ENCODE measurements at places on chromosomes 11 and 22.

DNA sequence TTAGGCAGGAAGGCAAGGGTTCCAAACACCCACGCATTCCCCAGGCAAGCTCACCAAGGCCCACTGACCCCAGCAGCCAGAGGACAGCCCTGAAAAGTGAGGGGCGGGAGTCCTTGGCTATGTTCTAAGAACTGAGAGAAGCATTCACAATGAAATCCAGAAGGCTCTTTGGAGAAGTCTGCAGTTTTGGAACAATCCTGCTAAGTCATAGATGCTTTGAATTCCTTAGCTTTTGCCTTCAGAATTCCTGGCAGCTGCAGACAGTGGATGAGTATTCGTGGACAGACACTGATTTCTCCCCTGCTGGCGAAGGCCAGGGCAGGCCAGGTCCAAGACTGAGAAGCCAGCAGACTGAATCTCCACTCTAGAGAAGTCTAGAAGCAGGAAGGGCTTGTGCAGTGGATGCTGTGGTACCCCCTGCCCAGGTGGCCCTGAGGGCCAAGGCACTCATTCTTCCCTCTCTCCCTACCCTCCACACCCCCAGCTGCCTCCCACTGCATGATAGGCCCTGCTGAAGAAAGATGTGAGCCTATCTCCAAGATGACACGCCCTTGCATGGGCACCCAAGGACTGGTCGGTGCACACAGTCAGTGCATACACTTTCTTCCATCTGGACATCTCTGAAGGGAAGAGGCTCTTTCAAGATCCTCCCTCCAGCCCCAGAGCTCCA, 133.2 kb upstream of the TEAD1 start:
- DNase-seq: no peak

GRCh38 chr11:114180301-114181055, 115.7 kb upstream of the NNMT start:
- DNase-seq: peak; percentile 21

GRCh38 chr22:21865041-21865440, 2.4 kb downstream of the MAPK1 start:
- DNase-seq: peak; percentile 14

DNA sequence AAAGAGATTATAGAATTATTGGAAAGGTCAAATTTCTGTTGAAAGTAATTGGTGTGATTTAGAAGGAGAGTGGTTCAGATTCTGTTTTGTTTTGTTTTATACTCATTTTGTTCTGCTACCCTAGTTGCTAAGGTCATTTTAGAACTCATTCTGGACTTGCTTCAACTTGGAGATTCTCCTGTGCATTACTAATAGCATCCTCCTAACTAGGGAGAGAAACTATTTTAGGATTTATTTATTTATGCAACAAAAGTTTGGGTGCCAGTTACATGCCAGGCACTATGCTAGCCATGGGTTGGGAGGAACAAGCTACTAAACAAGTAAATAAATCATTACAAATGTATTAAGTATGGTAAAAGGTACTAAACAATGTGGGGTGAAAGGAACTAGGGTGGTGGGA, 84.0 kb downstream of the YAP1 start:
- DNase-seq: no peak

DNA sequence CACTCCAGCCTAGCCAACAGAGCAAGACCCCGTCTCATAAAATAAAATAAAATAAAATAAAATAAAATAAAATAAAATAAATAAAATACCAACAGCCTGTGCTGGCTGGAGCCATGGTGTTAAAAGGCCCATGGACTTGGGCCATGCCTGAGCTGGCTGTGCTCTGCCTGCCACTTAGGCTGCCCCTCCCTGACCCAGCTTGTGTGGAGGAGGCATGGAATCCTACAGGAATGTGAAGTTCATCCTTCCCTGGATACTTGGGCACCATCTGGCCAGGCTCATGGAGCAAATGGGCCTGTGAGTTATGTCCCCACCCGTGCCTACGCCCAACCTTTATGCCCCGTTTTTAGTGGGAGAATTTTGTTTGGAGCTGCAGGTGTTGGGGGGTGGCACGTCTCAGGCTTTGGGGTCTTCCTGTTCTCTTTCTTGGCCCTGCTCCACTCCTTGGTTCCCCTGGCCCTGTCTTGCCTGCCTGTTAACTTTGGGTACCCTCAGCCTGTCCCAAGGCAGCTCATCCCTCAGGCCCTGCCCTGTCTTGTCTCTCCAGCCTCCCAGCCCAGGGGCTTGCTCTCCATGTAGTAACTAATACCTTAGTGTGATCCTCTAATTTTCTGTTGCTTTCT, 51.3 kb downstream of the BCR start:
- DNase-seq: no peak

DNA sequence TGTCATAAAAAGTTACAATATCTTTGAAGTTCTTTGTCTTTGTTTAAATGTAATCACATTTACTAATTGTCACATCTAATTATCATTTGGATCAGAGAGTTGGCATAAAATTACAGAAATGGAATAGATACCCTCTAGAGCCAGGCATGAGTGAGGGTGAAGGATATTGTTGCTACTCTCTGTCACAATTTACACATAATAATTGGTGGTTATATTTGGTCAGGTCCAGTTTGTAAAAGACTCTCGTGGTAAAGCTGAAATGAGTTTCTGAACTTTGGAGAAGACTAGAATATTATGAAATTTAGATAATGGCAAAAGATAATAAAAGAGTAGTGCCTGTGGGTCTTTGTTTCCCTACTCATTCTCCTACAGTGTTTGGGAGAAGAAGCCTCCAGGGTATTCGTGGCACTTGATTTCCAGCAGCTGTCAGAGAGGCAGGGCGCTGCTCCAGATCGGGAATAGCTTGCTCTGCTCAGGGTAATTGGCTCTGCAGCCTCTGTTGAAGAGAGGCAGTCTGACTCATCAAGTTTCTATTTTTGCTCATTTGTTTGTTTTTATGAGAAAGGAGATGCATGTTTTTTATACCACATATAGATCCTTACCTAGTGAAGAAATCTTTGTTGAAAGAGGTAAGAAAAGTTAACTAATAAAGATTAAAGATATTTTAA, 349.9 kb downstream of the CNTN5 start:
- no peak for DNase-seq

DNA sequence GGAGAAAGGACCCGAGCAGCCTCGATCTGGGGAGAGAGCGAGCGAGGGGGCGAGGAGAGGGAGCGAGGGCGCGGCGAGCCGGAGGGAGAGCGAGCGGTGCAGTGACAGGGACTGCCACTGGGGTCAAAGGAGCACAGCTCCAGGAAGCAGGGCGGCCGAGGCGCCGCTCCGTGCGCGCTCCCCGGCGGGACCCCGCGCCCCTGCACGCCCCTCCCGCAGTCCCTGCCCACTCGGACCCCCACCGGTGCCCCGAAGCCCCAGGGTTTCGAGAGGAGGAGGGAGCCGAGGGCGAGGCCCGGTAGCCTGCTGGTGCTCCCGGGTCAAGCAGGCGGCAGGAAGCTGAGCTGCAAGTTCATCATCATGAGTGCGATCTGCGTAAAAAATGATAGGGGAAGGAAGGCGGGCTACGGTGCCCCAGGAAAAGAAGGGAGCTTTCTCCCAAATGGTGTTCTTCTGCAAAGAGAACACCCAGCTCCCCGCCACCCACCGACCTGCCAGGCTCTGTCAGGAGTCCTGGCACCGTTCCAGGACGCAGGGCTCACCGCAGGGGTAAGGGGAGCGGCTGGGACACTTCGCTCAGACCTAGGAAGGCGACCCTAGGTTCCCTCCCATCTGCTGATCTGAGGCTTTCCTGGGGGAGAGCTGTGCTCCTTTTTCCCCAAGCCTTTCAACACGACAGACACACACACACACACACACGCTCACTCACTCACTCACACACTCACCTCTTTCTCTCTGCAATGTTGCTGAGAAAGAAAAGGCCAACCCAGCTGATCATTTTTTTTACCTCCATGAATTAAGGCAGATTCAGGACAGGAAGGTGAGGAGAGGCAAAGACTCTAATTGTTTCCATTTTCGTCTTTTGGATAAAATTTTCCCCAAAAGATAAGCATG, at the start of gene MPPED2:
MPPED2 (minus strand) TSS at position 103 of the 894 bp plus-strand sequence. CDS start 5,980 bp downstream, outside the sequence.
- no peak for DNase-seq

DNA sequence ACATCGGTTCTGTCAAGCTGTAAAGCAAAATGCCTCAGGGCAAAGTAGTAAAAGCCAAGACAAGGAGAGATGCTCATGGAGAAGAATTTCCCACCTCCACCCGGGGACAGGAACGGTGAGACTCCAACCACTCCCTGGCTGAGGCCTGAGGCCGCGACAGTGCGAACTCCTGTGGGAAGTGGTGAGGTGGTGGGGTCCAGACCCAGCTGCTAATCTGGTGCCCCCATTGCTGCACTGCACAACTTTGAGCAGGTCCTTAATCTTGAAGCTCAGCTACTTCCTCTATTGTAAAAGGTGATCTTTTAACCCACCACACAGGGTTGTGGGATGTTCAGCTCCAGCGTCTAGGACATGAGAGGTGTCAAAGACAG, 83.9 kb downstream of the ZC3H12C start:
- DNase-seq: no peak

- no peak for DNase-seq
These were observed 693.7 kb downstream of the OPCML start for GRCh38 chr11:132838627-132839026.

DNA sequence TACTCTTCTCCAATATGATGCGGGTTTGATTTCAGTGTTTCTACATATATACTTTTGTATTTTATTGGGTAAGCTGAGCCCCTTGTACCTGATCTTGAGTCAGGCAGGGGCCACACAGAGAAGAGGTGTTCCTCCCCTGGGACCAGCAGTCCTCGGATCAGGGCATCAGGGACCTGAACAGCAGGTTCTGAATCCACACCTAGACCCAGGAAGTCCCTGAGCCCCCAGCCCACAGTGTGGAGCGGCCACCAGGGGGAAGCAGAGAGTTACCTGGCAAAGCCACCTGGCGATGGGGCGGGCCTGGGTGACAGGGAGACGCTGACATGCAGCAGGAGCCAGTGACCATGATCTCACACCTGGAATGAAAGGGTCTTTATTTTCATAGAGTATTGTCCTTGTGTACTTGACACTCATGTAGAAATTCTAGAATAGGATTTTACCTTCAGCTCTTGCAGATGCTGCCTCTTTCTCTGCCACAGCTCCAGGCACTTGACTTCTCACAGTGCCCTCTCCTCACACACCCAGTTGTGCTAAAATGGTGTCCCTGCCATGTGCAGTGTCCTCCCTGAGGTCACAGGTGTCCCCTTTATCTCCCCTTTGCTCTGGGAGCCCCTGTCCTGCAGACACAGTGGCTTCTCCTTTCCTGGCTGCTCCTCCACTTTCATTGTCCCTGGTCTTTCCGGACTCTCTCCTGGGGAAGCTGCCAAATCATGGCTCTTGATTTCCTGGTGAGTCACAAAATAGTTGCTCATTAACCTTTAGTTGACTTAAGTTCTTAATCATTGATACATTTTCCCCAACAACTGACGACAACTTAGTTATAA, 48.5 kb downstream of the GGTLC2 start:
- DNase-seq: peak; percentile 65
